ENCODE measurements at places on chromosomes 1 and 21.

DNA sequence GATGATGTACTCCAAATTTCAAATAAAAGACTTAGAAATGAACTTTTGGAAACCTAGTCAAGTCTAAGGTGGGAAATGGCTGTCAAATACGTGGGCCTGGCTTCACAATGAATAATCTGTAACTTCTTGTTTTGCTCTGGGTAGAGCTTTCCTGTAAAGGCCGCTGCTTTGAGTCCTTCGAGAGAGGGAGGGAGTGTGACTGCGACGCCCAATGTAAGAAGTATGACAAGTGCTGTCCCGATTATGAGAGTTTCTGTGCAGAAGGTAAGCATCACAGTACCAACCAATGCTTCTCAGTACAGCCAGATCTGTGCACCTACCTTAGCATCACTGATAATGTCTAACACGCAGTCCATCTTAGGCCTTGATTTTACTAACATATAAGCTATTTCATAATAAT, 73.6 kb downstream of the TPR start:
- no peak for DNase-seq

DNA sequence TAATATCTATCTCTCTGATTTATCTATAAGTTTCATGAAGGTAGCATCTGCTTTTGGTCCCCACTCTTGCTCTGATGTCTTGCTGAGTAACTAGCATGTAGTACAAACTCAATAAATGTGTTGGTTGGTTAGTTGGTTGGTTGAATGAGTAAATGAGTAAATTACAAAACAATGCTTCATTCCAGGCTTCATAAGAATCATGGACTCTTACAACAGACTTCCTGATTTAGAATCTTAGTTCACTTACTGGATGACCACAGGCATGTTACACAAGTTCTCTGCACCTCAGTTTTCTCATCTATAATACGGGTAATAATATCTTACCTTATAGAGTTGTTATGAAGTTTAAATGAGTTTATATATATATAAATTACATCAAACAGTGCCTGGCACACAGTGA, 98.6 kb downstream of the ZNF281 start:
- DNase-seq: no peak

DNA sequence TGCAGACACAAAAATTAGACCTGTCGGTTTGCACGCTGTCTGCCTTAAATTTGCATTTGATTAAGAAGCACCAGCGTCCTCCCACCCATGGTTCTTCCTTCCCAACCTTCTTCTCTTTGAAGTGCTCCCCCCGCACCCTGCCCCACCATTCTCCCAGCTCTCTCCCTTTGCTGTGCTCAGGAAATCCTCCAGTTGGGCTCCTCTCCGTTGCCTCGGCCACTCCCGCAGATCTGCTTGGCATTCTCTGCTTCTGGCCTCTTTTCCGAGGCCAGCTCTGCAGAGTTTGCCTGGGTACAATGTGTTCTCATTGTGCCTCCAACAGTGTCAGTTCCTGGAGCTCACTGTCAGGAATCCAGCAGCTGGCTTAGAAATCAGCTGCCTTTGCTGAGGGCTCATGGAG, 126.1 kb downstream of the NAV1 start:
- no peak for DNase-seq

DNA sequence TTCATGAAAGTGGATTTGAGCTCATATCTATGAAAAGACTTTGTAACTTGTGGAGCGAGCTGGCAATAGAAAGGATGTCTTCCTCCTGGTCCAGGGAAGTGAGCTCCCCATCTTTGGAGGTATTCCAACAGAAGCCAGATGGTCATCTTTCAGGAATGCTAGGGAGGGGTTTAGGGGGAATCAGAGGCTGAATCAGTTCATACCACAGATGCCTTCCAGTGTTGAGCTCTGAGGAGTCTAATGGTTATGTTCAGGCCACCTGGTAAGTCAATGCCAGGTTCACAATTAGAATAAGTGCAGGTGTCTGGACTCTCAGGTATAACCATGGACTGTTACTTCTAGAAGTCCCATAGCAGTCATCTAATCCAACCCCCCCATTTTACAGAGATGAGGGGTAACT, 119.1 kb downstream of the ACTL8 start:
- no peak for DNase-seq

DNA sequence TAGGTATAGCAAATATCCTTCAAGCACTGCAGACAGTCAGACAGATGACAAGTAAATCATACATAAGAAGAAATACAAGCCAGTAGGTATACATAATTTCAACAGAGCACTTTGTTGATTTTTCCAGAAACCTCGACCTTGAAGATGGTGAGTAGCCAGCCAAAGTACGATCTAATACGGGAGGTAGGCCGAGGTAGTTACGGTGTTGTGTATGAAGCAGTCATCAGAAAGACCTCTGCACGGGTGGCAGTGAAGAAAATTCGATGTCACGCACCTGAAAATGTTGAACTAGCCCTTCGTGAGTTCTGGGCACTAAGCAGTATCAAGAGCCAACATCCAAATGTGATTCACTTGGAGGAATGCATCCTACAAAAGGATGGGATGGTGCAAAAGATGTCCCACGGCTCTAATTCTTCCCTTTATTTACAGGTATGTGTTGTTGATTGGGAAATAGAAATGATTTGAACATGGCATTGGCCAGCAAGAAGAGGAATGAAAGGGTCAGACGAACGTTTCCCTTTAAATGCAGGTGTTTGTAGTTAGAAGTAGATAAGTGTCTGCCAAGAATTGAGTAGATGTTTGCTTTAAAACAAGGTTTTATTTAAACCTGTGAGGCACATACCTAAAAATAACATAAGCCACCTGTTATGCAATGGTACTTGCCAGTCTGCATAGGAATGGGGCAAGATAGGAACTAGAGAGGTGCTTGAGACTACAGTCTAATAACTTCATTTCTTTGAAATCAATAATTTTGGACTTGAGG, 2.7 kb downstream of the PDIK1L start:
- DNase-seq: no peak

DNA sequence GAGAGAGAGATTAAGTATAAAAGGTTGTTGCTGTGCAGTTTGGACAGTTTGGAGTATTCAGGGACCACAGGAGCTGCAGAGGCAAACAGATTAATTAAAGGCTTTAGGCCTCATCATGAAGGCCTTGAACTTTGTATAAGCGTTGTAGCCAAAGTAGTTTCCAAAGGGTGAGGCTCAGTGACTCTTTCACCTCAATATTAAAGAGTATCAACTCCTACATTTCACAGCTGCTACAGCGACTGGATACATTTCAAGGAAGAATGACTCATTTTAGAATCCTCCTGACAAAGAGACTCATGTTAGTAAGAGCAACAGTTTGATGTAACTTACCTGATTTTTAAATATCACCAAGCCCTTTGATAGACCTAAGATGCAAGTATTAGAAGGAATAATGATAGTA, 355.5 kb downstream of the HLX start:
- no peak for DNase-seq

GRCh38 chr21:36125512-36126207, 9.2 kb upstream of the CBR3 start:
- DNase-seq: peak; percentile 14

- DNase-seq: no peak
Measured at GRCh38 chr21:44370786-44371410, 17.5 kb downstream of the TRPM2 start.

- no peak for DNase-seq
Measured at GRCh38 chr1:33220676-33221384, 35.5 kb upstream of the ZNF362 start.

GRCh38 chr1:228921481-228921880, 186.2 kb downstream of the RHOU start:
- no peak for DNase-seq

DNA sequence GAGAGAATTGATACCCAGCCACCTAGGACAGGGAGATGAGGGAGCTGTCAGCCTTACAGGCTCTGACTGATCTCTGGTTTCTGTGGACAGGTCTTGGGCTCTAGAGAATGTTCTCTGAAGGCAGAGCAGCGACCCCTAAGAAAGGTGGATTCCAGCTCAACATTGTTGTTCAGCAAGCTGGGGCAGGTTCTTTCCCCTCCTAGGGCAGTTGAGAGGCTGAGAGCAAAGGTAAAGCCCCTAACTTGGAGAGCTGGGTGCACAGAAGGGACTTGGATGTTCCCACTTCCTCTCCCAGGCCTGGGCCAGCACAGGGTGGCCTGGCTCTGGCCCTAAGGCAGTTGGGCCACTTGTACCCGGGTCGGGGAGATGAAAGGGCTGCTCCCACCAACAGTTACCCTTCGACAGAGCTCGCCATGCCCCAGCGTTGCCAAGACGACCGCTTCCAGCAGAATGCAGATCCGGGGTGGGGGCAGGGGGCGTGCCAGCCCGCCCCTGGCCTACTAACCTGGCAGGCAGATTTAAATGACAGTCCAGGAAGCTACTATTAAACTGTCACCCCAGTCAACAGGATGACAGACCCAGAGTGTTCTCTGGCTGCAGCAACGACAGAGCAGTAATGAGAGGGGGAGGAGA, 31.6 kb downstream of the LRP8 start:
- DNase-seq: no peak

GRCh38 chr1:60636946-60637345, 445.4 kb upstream of the NFIA start:
- DNase-seq: peak; percentile 2

GRCh38 chr1:156662800-156663055, 14.5 kb downstream of the NES start:
- no peak for DNase-seq

GRCh38 chr21:15370462-15370975, 305.7 kb upstream of the NRIP1 start:
- DNase-seq: no peak

GRCh38 chr1:114468710-114469468, 42.1 kb downstream of the TRIM33 start:
- no peak for DNase-seq

GRCh38 chr1:107695341-107695740, 269.6 kb downstream of the VAV3 start:
- DNase-seq: no peak

- no peak for DNase-seq
Measured at GRCh38 chr1:53244141-53244540, 5.8 kb upstream of the MAGOH start.

- no peak for DNase-seq
Measured at GRCh38 chr1:192967211-192967877, 91.8 kb downstream of the UCHL5 start.

GRCh38 chr21:42455196-42455595, 40.8 kb downstream of the RSPH1 start:
- DNase-seq: no peak

DNA sequence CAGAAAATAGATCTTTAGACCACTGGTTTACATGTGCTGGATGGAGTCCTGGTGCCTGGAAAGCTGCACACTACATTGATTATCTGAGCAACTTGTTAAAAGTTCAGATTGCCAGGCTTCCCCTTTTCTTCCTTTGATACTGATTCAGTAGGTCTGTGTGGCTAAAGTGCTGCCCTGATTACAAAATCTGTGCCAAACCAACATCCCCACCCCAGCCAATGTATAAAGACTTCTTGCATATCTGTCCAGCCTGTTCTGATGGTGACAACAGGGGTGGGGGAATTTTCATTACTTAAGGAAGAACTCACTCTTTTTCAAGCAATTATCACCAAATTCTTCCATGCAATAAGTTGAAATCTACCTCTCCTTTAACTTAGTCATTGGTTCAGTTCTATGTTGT, 135.5 kb downstream of the TNFSF18 start:
- DNase-seq: no peak

DNA sequence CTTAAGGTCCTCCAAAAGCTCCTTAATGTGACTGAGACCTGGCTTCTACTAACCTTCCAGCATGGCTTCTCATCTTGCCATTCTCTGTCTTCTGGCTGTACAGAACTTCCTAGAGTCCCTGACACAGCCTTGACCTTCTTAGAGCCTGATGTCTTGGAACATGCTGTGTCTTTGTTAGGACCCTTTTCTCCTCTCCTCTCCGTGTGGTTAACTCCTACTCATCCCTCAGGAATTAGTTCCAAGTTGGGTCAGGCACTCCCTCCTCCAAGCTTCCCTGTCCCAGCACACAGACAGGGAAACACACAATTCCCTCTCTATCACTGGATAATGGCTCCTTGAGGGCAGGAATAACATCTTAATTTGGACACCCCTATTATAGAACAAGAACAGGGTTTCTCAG, 275.4 kb upstream of the USP24 start:
- no peak for DNase-seq

GRCh38 chr1:226489718-226490425, 58.7 kb upstream of the STUM start:
- no peak for DNase-seq

Data from NCI-H2171 (cell line).